ENCODE measurements at places on chromosomes 4 and X.
A peak's percentile ranks its signal among the peaks of the same experiment; 100 is the strongest.

- DNase-seq = no peak
These were observed 385.3 kb downstream of the ARHGAP24 start for GRCh38 chr4:85860066-85860740.

- DNase-seq = no peak
These were observed 148.9 kb upstream of the RBPJ start for GRCh38 chr4:26171941-26172340.

DNA sequence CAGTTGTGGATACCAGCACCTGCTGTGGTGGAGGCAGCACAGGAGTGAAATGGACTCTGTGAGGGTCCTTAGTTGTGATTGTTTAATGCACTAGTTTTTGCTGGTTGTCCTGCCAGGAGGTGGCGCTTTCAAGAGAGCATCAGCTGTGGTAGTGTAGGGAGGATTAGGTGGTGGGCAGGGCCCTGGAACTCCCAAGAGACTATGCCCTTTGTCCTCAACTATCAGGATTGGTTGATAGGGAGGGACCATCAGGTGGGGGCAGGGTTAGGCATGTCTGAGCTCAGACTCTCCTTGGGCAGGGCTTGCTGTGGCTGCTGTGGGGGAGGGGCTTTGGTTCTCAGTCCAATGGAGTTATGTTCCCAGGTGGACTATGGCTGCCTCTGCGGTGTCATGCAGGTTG is 121.9 kb downstream of the RRAGB start:
- no peak for DNase-seq

GRCh38 chr4:72283357-72283756 is 251.6 kb downstream of the NPFFR2 start:
- no peak for DNase-seq

DNA sequence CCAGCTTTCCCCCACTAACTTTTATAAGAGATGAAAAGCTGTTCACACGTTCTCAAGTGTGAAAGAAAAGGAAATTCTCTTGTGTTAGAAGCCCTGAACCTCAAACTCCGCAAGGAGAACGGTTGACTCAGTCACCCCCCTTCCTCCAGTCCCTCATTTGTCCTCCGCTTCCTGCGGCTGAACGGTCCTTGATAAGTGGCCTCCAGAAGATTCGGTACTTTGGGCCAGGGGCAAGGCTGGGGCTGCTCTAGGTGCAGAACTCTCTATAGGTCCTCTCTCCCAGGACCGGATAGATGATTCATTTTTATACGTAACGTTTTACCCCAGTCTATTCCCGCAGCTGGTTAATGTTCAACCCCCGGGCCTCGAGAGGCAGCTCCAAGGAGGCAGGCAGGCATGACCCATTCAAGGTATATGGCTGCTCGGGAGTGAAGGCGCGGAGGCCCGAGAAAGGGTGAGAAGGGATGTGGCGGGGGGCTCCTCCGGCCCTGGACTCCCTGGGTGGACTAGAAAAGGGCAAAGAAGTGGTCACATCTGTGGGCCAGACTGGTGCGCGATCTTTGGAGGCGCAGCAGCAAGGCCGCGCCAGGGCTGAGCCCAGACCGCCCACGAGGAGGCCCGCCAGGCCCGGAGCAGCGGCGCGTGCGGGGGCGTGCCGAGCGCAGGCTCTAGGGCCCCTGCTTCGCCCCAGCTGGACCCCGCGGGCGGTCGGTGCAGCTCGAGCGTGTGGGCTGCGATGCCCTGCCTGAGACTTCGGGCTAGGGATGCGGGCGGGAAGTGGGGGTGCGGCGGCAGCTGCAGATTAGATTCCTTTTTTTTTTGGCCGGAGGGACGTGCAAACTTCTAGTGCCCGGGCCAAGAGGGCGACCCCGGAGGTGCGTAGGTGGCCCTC is 11.7 kb downstream of the PITX2 start:
- no peak for DNase-seq

DNA sequence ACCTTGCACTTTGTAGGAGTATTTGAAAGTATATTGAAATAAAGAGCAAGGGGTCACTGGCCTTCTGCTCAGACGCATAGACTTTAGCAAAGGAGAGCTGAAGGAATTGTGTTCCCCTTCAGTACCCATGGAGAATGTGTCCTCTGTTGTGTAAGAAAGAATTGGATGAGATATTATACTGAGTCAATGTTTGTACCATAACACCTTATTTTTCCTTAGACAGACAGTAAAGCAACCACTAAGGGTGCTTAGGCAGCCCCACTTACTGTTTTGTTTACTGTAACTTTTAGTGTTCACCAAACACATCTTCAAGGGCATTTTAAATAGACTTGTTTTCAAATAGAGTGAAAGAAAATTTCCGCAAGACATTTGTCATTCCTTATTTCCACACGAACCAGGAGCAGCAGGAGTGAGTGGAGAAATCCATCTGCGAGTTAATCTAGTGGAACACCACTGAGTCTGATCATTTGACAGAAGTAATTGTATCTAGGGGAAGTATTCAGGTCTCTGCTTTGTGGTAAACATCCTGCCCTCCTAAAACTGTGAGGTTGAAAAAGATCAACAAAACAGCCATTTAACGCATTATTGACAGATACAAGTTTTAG is 89.5 kb downstream of the SLIT2 start:
- DNase-seq = no peak

- peak; percentile 52 for DNase-seq
These were observed 31.8 kb upstream of the AGA start for GRCh38 chr4:177473991-177474390.

All from NCI-H1417 (cell line).